Kidney epithelial cell (primary cell): ENCODE measurements at places on chromosomes 7 and 10. TPM values are rescaled to one million over a fixed set of nuclear protein-coding genes. Genes with fewer than 3 reads are reported as not detected.

DNA sequence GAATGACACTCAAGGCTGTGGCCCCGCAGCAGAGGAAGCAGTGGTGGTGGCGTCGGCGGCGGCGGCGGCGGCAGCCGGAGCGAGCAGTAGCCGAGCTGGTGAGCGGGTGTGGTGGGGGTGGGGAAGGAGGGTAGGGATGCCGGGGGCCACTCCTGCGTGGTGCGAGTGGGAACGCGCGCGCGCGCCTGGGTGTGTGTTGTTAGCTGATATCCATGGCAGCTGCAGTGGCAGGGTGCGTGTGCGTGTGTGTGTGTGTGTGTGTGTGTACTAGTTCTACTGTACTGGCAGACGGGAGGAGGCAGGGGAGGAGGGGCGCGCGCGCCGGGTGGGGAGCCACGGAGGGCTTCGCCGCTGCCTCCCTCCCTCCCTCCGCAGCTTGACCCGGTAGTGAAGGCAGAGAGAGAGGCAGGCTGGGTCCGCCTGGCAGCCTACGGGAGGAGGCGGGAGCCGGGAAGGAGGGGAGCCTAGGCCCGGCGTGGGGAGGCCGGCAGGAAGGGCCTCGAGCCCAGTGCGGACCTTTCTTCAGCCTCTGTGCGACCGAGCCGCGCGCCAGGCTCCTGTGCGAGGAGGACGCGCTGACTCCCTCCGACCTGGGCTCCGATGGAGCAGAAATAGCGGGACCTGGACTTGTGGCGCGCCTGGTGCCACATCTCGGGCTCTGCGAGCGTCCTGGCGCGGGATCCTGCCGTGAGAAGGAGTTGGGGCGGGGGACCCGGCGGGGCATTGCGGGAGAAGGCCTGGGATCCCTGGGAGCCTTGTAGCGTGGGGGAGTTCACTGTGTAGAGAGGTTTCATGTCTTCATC lies at the start of gene MAGI2:
Gene MAGI2 (minus strand): TSS at position 110 of the 803 bp plus-strand sequence. CDS start 347 bp downstream, outside the sequence.
- no peak for DNase-seq

Gene TAS2R41
- total RNA-seq, result not detected in 2 replicates

GRCh38 chr7:130821864-130822263 lies 87.9 kb upstream of the KLF14 start:
- no peak for DNase-seq

- DNase-seq, result no peak
Observed at GRCh38 chr7:100475549-100475948, 3.5 kb downstream of the TSC22D4 start.

DNA sequence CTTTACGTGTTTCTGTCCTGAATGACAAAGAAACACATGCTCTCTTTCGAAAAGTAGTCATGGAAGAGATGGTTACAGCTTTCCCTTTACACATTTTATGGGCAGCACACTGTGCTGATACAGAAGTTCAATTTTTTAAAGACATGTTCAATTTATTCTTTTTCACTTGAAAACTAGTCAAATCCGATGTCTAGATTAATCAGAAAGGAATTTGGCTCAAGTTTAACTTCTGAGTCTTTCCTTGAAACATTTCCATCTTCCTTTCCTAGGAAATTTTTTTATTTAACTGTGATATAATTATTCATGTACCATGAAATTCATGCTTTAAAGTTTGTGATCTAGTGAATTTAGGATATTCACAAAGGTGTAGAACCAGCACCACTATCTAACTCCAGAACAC lies 360.1 kb downstream of the TNS3 start:
- no peak for DNase-seq

Gene DOCK4
- total RNA-seq, result 16.8 and 24.0 TPM in 2 replicates

- DNase-seq, result no peak
Observed at GRCh38 chr10:73205081-73205480, 37.2 kb downstream of the FAM149B1 start.

Gene SAP25
- total RNA-seq, result 0.62 TPM in 1 of 2 replicates, not detected in the other

- no peak for DNase-seq
Observed at GRCh38 chr10:123134343-123134914, 1.3 kb upstream of the HMX3 start.
